ENCODE measurements at places on chromosomes 11 and 22.

GRCh38 chr11:31645747-31646146 is 136.2 kb downstream of the ELP4 start:
- DNase-seq: no peak

- no peak for DNase-seq
Observed at GRCh38 chr11:66809592-66809991, 33.6 kb upstream of the RCE1 start.

DNA sequence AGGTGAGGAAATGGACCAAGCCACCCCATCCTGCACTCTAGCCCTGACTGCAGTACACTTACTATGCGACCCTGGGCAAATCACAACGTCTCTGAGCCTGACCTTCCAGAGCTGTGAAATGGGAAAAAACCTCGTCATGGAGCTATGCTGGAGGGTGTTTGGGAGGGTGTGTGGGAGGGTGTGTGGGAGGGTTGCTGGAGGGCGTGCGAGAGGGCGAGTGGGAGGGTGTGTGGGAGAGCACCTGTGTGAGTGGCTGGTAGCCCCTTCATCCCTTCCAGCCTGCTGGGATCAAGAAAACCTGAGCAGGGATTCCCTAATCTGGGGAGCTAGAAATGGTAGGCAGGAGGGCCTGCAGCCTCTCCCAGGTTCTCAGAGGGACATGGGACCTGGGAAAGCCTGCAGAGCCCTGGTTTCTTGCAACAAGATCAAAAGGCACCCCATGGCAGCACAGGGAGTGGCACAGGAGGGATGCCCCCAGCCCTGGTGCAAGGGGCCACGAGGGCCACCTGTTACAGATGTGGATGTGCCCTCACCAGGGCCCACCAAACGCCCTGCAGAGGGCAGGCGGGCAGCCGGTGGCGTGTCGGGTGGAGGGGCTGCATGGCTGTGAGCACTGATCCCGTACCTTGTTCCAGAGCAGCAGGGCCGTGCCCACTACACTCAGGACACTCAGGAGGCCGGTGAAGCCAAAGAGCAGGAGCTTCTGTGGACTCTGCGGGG is 23.2 kb downstream of the NFAM1 start:
- DNase-seq: no peak

GRCh38 chr11:76336597-76336996 is 44.3 kb downstream of the THAP12 start:
- DNase-seq: no peak

DNA sequence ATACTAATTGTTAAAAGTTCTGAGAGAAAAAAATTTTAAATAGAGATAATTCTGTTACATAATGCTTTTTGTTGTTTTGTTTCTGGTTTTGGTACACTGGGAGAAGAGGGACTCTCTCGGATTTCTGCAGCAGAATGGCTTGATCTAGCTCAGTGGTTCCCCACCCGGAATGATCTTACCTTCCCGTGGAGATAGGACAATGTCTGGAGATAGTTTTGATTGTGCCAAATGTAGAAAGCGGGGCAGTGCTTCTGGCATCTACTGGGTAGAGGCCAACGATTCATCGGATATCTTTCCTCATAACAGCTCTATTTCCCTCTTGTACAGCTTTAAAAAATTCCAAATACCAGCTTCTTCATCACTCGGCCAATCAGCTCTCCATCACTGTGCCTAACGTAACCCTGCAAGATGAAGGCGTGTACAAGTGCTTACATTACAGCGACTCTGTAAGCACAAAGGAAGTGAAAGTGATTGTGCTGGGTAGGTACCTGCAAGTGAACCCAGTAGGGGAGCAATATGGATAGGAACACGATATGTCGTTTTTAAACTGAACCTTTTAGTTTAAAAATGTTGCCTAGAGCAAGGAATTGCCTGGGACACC is 13.2 kb downstream of the CRTAM start:
- no peak for DNase-seq

- DNase-seq: no peak
Observed at GRCh38 chr11:130827451-130828377, 88.6 kb downstream of the SNX19 start.

DNA sequence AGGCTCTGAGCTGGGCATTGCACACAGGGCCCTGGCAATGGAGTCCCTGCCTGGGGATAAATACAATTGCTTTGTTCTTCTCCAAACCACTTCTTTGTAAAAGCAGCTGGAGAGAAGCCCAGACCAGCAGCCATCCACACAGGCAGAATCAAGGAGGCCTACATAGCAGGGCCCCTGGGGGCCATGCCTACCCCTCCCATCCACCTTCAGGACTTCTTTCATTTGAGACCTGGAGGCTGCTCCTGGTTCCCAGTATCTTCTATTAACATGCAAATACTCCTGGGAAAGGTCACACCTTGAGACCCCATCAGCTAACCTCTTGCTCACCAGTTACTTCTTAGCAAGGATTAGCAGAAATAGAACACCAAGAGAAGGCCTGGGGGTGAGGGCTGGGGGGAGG is 511.1 kb downstream of the SOX6 start:
- DNase-seq: no peak

DNA sequence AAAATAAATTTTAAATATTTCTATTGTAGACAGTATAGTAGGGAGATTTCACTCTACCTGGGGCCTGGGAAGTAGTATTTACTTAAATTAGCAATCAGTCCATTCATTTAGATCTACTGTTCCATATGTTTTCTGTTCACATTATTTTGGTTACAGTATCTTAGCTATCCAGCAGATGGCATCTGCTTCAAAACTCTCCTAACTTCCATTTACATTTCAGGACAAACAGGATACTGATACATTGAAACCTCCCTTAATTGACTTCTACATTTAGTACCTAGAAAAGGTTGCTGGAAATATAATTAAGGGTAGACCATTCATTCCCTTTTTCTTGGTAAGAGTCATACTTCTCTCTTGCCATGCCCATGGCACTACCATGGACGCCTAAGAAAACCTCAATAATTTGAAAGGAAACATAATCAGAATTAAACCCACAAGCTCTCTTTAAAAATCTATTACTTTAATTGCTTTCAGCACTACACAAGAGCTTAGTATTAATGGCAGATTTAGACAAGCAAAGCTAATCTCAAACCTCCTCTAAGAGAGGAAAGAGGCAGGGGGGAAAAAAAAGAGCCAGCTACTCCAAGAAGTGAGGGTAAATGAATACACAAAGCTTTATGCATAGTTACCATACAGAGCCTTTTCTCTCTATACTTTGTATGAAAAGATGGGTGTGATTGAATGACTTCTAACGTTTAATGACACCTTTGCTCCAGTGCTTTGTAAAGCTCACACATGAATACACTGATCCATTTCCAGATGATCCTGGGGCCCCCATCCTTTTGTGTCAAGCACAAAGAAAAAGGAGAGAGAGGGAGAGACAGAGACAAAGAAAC is 131.2 kb upstream of the MTMR2 start:
- DNase-seq: no peak

DNA sequence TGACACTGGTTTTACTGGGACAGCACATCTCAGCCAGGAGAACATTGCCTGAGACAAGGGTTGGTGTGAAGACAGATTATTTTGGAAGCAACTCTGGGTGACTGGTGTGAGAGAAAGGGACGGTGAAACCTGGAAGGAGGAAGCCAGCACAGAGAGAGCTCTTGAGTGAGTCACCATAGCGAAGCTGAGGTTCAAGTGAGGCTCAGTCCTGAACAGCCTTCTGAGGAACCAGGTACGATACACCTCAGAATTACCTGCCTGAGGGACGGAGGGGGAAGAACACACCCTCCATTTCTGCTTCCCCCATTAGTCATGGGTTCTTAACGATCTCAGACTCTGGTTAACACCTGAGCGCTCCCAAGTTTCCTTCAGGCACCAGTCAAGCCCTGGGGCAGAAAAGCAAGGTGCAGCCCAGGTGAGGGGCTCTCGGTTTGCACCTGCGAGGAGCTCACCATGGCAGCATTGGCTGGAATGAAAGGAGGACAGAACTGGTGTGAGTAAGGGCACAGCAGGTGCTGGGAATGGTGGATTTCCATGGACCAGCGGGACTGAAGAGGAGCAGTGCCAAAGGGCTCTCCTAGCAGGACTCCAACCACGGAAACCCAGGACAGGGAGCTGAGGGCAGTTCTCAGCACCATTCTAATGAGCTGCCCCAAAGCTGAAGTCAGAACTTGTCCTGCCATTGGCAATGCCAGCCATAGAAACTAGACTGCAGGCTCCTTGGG is 459.3 kb downstream of the OPCML start:
- DNase-seq: no peak

DNA sequence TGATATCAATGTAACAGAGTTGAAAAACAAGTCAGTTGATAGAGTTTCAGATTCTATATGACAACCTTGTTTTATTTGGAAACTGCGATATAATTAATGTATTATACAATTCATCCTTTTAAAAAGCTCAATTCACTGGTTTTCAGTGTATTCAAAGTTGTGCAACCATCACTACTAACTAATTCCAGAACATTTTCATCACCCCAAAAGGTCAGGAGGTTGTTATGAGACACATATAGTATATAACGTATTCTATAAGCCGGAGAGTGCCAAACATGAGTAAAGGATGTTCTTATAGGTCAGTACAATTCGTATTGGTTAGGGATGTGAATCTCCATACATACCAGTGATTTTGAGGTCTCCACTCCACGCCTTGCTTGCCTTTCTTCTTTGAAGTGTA is 40.1 kb upstream of the UCP3 start:
- no peak for DNase-seq

- no peak for DNase-seq
Observed at GRCh38 chr11:134126217-134126822, 57.4 kb downstream of the JAM3 start.

- DNase-seq: no peak
Observed at GRCh38 chr22:42335839-42336378, 65.5 kb upstream of the TCF20 start.

- DNase-seq: no peak
Observed at GRCh38 chr11:124880958-124881357, 15.7 kb downstream of the ROBO3 start.
